ENCODE measurements at places on chromosomes 1 and 21.

GRCh38 chr1:50717327-50717726 is 242.7 kb downstream of the FAF1 start:
- DNase-seq, result no peak

DNA sequence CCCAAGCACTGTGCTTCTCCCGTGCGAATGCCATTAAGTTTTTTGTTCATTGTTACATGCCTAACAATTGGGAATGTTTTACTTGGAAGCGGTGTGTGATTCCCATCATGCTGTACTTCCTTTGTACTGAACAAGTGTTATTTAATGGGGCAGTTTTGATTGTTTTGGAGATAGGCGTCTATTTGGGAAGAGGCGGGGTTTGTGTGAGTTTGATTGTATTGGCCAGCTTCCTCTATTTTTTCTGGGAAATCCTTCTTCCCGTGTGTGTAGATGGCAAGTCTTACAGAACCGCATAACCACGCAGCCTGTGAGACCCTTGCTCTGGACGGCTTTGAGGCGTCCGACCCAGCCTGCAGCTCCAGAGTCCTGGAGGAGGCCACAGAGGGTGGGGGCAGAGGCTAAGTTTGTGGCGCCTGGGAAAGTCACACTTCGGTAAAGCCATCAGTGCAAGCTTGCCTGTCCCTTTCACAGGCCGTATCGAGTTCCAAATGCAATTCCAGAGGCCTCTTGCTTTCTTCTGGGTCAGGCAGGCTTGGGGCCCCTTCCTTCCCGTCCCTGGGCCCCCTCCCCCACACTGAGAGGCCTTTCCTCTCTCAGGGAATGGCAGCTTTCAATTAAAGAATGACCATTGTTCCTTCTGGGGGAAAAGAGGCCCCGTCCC is 210.3 kb downstream of the TOMM20 start:
- no peak for DNase-seq

DNA sequence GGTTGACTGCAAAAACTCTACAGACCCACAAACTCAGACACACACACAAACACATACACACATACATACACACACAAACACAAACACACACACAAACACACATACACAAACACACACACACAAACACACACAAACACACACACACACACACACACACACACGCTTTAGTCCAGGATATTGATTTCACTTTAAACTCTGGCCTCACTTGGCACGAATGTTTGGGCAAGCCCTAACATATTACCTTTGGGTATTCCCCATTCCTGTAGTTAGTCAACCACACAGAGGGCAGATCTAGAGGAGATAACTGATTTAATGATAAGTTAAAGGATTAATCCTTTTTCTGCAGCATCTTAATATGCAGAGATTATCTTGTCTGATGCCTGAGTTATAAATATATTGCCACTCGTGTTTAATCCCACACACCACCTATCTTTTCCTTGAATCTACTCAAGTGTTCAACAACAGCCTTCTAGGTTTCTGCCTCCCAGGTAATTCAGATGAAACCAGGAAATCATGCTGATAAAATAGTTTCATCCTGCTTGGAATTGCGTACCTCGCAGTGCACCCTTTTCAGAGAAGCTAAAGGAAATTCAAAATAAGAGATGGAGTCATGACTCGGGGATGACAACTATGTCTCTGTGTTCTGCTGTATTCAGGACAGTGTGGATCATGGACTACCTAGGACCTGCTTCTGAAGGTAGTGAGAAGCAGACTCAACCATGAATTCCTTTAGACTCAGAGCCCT is 14.5 kb upstream of the RUNX1 start:
- no peak for DNase-seq

DNA sequence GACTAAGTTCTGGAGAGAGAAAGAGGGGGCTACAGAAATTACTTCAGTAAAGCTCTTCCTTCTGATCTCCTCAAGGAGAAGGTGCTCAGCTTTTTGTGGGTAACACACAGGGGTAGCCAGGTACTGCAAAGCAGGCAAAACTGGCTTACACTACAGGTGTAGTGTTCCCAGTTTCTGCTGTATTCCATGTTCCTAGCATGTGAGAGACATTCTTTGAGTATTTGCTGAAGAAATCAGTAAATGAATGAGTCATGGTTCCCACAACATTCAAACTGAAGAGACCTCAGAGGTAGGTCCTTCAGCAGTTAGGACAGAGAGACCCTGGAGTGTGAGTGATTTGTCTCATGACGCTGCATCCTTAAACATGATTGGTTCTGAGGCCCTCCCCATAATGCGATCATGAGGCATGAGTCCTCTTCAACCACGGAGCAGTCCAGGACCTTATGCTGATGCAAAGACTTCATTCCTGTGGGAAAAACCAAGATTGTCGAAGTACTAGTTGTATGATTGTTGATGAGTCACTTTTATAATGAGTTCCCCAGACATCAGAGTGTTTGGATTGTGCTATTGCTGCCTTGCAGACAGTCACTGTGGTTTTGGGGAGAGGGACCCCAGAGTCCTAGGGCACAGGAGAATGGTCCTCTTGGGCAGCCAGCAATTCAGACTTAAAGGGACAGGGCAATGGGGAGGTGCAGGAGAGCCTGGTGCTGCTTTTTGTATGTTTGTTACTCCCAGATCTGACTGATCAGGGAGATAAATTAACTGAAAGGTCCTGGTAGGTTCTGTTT is 2.7 kb upstream of the OR10J4 start:
- DNase-seq, result no peak

DNA sequence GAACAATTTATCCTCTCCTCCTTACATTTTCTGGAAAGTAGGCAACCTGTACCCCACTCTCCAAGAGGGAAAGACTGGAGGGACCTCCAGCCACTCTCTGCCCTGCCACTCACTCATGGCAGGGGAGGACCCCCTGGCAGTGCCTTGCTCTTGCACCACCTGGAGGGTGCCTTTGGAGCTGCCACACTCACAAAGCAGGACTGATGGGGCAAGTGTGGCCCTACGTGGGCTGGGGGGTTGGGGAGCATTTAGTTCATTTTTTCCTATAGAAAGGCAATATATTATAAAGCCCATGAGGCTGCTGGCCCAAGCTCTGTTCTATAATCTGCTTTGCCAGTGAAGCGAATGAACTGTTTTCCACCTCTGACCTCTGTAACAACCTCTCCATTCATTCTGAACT is 50.3 kb downstream of the GPR161 start:
- DNase-seq, result no peak

- DNase-seq, result no peak
Observed at GRCh38 chr1:185091480-185091879, 46.1 kb downstream of the RNF2 start.

GRCh38 chr1:48493970-48494769 is 22.2 kb upstream of the SPATA6 start:
- no peak for DNase-seq

DNA sequence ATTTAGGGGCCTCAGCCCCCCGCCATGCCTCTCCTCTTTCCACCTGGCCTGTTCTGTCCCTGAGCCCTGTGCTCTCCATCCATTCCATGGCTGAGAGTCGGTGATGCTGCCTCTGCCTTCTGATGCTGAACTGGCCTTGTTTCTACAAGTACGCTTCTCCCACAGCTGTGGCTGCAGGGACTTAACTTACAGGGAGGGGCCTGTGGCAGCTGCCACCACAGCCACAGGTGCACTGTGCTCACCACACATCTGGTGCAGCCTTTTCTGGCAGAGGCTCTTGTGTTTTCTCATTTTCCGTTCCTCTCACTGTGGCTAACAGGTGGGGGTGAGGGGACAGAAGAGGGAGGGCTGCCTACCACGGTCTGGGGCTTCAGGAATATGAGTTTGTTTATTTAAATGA is 4.2 kb downstream of the FMO1 start:
- no peak for DNase-seq

- DNase-seq, result no peak
Observed at GRCh38 chr1:93446837-93447451, 974 bp upstream of the FNBP1L start.

DNA sequence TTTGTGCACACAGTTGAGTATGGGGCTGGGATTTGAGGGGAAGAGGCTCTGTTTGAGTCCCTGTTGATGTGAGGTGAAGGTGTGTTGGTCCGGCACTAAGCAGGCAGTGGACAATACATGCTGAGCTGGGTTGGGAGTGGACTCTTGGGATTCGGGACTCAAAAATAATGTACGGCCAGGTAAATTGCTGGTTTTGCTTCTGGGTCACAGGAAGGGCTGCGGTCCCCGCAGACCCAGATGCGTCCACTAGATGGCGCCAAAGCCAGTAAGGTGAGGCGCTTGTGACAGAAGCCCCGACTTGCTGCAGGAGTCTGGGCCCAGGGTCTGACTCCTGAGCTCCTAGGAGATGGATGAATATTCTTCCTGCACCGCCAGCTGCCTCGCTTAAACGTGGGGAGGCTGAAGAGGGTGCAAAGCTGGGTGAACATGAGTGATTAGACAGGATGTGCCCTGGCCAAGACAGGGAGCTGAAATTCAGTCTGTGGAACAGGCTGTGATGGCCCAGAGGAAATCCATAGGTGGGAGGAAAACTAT is 61.4 kb downstream of the ACBD3 start:
- DNase-seq, result peak; percentile 81

- no peak for DNase-seq
Observed at GRCh38 chr1:162128693-162129356, 59.3 kb downstream of the NOS1AP start.

- no peak for DNase-seq
Observed at GRCh38 chr1:110668549-110668948, 6.2 kb downstream of the KCNA3 start.

- DNase-seq, result no peak
Observed at GRCh38 chr1:239438891-239439290, 52.5 kb downstream of the CHRM3 start.

- DNase-seq, result no peak
Observed at GRCh38 chr1:89130716-89131115, 4.8 kb upstream of the GBP2 start.

DNA sequence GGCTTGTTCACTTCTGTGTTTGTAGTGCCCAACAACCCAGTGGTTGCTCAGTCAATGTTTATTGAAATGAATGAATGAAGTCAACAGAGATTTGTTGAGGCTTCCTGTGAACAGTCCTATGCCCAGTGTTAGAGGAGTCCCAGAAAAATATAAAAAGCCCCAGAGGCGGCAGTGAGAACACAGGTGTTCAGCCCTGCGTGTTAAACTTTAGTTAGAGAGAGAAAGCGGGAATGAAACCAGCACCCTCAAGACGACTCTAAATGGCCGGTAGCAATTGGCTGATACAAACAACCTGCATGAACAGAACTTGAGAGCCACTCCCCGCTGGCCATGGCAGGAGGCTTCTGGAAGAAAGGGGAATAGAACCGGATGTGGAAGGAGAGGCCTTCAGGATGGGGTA is 22.6 kb downstream of the TMEM51 start:
- no peak for DNase-seq

DNA sequence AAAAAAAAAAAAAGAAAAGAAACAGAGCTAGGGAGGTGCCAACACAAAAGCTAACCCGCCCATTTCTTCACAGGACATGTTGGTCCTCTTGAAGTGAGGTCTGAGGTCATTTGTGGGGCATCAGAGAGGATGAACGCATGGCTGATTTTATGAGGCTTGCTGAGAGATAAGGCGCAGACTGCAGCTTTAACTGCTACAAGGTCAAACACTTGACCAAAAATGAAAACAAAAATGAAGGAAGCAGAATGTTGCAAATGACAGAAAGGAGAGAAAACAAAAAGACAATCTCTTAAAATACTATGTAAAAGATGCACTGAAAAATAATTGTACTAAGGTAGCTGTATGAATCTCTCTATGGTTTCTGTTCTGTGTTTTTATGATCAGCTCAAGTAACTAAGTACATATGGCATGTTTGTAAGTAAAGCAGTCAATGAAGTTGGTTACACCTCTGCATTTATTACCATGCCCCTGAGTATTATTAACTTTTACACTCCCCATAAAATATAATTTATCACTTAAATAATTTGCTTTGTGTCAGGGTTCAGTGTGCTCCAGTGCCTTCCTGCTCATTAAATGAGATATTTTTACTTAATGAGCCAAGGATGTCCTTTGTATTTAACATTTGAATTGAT is 249.1 kb upstream of the NR5A2 start:
- DNase-seq, result no peak

- DNase-seq, result no peak
Observed at GRCh38 chr1:170758992-170759391, 95.1 kb downstream of the PRRX1 start.

DNA sequence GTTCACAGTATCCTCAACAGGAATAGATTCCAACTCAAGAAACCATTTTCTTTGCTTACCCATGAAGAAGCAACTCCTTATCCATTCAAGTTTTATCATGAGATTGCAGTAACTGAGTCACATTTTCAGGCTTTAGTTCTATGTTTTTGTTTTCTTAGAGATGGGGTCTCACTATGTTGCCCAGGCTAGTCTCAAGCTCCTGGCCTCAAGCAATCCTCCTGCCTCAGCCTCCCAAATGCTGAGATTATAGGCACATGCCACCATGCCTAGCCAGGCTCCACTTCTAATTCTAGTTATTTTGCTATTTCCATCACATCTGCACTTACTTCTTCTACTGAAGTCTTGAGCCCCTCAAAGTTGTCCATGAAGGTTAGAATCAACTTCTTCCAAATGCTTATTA is 143.3 kb upstream of the HP1BP3 start:
- DNase-seq, result no peak

DNA sequence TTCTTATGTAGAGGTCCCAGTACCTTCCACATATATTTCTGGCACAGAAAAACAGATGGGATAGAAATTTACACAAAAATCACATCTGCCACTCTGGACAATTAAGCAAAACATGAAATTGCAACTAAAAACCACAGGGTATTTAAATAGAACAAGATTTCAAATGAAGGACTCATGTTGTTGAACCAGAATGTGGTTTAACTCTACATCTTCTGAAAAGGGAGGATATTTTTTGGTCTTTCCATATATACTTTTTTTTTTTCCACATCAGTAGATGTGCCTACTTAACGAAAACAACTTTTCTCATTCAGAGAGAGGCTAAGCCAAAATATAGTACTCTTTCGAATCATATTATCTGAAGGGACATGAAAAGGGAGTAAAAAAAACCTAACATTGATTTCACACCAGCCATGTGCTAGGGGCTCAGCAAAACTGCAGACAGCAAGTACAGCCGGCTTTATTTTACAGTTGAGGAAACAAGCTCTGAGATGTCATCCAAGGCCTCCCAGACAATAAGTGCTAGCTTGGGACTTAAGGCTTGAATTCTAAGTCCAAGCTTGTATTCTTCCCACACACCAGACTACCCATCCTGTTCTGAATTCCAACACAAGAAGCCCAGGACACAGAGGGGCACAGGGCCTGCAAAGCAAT is 208.9 kb downstream of the PBX1 start:
- DNase-seq, result no peak

GRCh38 chr21:35737899-35738346 is 322.4 kb downstream of the SETD4 start:
- no peak for DNase-seq
